Activated CD4-positive, alpha-beta T cell treated with anti-CD3 and anti-CD28 coated beads, Interleukin-2, Interleukin-6, amounts not matched to agents 100 ng/mL and 50 ng/mL, durations not matched to agents 16 hours and 8 hours (primary cell): ENCODE measurements at places on chromosomes 5 and 9.

GRCh38 chr5:126869005-126869451 lies 92.1 kb downstream of the LMNB1 start:
- peak; percentile 30 for DNase-seq

DNA sequence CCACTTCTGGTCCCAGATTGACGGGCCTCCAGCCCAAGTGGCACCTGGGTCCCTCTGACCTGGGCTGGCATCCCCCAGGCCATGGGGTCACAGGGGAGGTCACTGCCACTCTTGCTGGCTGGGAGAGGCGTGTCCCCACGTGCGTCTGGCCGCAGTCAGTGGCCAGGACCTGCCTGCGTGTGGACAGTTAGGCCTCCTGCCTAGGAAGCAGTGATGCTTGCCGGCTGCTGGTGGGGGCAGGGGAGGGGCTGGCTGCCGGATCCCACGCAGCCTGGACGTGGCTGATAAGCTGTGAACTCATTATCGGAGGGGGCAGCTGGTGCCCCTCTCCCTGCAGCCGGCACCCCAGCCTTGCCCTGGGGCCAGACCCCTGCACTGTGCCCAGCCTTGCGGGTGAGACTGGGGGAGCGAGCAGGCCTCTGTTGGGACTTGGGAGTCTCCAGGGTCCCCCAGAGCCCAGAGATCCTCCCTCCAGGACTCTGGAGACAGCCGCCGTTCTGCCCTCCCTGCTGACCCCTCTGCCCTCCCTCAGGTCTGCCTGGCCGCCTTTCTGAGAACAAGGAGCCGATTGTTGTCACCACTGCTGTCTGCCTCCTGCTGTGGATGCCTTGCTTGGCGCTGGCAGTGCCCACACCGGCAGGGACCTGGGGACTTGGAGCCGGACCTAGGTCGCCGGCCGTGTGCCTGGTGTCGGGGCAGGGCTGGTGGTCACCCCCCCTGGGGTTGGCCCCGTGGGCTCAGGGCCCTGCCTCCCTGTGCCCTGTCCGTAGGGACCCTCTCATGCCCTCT lies 12.3 kb downstream of the RXRA start:
- DNase-seq, result no peak

DNA sequence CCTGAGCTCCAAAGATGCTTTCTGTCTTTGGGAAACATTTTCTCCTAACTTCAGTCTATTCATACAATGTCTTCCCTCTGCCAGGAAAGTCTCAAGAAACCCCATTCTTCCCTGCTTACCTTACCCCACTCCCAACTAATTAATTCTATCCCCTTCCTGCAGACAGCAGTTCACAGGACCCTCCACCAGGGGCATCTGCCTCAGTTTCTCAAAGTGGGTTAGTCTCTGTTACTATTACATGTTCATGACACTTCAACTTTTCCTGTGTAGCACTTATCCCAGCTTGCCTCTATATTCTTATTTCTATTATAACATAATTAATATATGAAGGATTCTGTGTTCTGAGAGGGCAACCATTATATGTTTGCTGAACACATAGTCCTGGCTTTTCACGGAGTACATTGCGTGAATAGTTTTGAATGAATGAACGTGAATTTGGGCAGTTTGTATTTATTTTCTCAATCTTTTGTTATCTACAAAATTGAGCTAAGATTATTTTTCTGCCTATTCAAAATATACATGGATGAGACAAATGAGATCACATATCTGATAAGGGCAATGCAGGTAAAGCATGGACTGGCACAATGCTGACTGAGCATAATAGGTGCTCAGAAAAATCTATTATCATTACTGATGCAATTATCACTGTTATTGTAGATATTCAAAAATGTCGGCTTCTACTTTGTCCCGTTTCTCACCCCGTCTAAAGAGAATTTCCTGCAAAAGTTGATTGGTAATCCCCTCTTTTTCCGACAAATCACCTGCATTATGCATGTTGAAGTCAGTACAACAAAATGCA lies 341.1 kb downstream of the BRINP1 start:
- DNase-seq, result no peak

DNA sequence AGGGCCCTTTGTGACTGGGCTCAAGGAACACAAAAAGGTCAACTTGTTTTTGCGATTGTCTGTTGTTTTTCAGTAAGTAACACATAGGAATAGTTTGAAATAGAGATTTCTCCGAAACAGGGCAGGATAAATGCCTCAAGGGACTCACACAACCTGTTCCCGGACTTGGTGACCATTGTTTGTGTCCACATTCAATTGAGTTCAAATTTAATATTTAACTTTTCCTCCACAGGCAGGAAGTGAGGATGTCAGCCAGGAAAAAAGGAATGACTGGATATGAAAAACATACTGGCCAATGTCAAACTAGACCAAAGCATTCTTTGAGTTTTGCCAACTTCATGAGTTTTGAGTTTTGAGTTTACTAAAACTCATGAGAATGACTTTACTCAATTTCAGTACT lies 72.7 kb downstream of the SPATA31C2 start:
- DNase-seq, result no peak

DNA sequence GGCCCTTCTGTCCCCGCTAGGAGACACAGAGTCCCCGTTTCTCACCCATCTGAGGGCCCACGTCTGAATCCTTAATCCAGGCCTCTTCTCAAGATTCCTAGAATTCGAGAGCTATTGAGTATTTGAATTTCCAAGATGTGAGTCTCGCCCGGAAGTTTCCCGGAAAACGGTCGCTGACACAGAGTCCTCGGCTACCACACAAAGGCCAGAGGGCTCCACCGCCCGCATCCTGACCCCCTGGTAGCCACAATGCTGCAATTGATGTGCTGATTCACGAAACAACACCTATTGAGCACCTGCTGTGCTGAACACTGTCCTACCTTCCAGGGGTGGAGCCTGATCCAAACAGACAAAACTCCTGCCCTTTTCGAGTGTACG lies 670 bp upstream of the FBP1 start:
- DNase-seq, result no peak

- DNase-seq, result no peak
These were observed 158.1 kb downstream of the FGF1 start for GRCh38 chr5:142527664-142528295.

- peak; percentile 93 for DNase-seq
These were observed at the start of gene FXN for GRCh38 chr9:69035438-69036308. Gene FXN (plus strand): TSS chr9:69035752. CDS start chr9:69035783, 31 bp downstream.

DNA sequence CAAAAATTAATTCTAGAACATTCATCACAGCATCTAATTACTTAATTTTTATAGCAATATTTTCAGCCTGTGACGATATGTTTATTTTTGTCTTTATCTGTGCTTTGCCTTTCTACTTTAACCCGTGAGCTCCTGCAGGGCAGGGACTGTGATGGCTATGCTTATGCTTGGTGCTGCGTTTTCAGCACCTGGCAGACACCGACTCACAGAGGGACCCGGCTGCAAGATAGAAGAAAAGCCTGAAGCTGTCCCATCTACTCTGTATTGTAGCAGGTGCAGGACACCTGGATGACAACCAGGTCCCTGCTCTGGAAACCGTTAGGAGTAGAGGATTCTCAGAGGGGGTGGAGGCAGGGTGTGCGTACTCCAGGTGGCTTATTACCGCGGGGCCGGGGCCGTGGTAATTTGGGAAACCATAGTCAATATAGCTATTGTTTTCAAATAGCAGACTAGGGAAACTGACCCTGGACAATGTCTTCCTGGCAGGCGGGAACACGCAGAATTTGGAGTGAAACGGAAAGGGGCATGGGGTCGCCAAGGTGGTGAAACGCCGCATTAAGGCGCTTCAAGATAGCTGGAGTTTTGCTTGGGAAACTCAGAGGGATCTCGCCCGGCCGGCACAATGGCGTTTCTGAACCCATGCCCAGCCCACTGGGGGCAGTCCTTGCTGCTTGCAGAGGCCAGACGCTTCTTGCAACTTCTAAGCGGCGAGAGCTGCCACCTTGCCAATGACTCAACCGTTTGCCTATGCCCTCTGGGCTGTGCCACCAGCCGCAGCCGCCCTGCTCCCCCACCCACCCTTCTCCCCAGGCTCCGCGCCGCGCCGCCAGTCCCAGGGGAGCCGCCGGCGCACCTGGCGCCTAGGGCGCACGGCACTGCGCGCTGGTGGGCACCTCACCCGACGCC lies 140.1 kb upstream of the PALM2AKAP2 start:
- DNase-seq, result no peak

- no peak for DNase-seq
These were observed 16.0 kb downstream of the FBXW2 start for GRCh38 chr9:120777229-120777628.

DNA sequence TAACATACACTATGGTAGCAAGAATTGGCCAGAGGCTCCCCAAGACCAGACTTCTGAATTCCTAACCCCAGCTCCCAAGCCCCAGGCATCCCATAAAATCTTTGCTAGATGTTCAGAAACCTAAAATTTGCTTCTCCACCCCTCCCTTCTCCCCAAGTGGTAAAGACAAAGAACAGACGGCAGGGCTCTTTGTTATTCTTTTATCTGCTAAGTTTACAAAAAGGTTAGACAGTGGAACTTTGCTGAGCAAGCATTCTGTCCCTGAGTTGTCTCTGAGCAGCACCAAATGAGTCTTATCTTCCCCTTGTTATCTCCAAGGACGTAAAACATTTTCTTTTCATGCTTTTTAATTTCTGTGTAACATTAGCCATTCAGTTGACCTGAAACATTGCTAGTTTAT lies 30.2 kb downstream of the TJP2 start:
- no peak for DNase-seq

GRCh38 chr5:116386633-116387032 lies 188.0 kb downstream of the SEMA6A start:
- DNase-seq, result no peak

- DNase-seq, result no peak
These were observed 193.0 kb upstream of the C9orf72 start for GRCh38 chr9:27766073-27766835.

GRCh38 chr9:99118782-99119466 lies 14.0 kb downstream of the TGFBR1 start:
- peak; percentile 85 for DNase-seq
